ENCODE measurements at places on chromosomes 11 and 22. TPM values are rescaled to one million over a fixed set of nuclear protein-coding genes. Genes with fewer than 3 reads are reported as not detected.

GRCh38 chr11:106156290-106156937 lies 79.0 kb downstream of the AASDHPPT start:
- DNase-seq: peak; percentile 33

GRCh38 chr11:118145285-118146227 lies 7.1 kb downstream of the SCN4B start:
- peak; percentile 68 for DNase-seq

DNA sequence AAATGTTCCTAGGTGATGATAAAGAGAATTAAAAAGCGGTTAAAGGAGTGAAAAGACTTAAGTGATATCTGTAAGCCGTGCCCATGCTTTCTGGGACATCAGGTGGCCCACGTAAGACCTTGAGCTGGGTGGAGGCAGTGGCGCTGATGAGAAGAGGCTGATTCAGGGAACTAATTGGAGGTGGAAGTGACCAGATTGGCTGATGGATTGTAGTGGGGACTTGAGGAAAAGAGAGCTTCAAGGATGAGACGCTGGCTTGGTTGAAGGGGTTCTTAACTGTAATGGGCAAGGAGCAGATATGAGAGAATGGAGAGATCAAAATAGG lies 69.1 kb upstream of the EP300 start:
- DNase-seq: no peak

ZBTB16 gene
- not detected for total RNA-seq

- DNase-seq: no peak
Observed at GRCh38 chr11:45500451-45500850, 165.0 kb downstream of the CHST1 start.

PSMD13 gene
- total RNA-seq: 403 TPM

DNA sequence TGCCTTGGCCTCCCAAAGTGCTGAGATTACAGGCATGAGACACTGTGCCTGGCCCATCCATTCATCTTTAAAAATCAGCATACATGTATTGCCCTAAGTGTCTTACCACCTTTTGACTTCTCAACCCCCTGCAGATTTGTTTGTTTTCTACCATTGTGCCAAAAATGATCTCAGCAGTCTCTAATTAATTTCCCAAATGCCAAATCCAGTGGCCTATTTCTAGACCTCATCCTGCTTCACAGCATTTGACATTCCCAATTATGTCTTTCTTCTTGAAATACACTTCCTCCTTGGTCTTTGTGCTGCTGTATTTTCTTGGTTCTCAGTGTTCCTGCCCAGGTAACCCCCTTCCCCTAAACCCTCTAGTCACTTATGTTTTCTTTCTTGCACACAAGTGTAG lies 46.0 kb upstream of the GRAMD1B start:
- no peak for DNase-seq

- no peak for DNase-seq
Observed at GRCh38 chr22:38215156-38216038, 13.6 kb downstream of the MAFF start.

- no peak for DNase-seq
Observed at GRCh38 chr11:3616721-3617460, 24.9 kb downstream of the ART5 start.

DNA sequence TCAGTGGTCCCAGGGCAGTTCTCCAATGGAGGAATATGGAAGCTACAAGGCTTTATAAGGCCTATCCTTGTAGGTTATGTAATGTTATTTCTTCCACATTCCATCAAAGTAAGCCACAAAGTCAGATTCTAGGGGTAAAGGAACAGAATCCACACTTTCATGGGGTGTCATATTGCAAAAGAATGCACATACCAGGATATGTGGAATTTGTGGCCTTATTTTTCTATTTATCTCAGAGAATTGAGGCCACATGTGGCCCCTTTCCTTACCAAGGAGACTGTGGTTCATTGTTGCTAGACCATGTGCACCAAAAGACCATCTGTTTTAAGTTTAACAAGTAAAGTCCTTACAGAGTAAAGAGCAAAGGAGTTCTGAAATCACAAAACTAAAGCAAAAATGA lies 12.9 kb downstream of the LRRC4C start:
- no peak for DNase-seq

- no peak for DNase-seq
Observed at GRCh38 chr11:66902486-66903177, 45.8 kb downstream of the LRFN4 start.

DNA sequence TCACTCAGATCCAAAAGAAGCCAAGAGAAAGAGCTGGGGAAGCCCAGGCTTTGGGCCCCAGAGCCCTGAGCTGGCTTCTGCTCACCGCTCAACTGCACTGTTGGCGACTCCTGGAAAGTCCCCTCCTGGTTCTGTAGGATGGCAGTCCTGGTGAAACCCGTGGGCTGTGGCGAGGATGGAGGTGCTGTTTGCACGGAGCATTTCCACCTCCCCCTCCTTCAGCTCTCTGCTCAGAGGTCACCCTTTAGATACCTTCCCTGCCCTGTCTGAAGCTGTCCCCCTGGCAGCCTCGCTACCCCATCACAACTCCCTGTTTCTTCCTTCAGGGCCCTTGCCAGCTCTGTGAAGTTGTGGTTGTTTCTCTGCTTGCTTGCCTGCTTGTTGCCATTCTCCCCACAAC lies 97.8 kb downstream of the MYO18B start:
- DNase-seq: no peak

E2F8 gene
- total RNA-seq: 2.7 TPM

DNA sequence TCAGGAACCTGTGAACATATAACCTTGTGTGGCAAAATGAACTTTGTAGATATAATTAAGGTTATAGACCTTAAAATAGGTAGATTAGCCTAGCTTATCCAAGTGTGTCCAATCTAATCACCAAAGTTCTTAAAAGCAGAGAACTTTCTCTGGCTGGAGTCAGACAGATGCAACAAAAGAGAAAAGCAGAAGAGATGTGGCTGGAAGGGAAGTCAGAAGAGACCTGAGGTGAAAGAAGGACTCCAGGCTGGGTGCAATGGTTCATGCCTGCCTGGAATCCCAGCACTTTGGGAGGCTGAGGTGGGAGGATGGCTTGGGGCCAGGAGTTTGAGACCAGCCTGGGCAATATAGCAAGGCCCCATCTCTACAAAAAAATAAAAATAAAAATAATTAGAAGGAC lies 39.4 kb upstream of the SWAP70 start:
- no peak for DNase-seq
